ENCODE measurements at places on chromosomes 6 and 20.

DNA sequence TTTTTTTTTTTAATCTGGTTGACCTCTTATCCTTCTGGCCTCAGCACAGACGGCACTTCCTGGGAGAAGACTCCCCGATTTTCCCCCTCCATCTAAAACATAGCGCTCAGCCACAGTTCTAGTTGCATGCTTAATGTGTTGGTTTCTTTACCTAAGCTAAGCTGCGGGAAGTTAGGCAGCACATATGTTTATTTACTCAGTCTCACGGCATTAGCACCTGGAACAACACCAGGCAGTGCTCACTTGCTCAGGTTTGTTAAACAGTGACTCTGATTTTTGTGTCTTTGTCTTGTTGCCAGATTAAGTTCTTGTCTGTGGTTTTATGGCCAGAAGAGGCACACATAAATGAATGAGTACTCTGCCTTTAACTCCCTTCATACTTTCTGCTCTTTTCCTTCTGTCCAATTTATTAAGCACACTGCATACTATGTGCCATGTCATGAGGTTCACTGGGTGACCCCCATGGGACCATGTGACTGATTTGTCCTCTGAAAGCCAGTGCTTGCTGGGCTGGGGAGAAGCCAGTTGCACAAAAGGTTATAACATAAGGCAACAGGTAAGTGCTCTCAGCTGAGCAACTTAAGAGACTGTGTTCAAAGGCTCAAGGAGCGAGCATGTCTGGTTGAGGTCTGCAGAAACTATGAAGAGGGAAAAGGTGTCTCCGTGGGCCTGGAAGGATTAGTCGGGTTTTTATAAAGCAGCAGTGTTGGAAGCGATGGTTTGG lies 93.6 kb downstream of the RPP40 start:
- DNase-seq = no peak

DNA sequence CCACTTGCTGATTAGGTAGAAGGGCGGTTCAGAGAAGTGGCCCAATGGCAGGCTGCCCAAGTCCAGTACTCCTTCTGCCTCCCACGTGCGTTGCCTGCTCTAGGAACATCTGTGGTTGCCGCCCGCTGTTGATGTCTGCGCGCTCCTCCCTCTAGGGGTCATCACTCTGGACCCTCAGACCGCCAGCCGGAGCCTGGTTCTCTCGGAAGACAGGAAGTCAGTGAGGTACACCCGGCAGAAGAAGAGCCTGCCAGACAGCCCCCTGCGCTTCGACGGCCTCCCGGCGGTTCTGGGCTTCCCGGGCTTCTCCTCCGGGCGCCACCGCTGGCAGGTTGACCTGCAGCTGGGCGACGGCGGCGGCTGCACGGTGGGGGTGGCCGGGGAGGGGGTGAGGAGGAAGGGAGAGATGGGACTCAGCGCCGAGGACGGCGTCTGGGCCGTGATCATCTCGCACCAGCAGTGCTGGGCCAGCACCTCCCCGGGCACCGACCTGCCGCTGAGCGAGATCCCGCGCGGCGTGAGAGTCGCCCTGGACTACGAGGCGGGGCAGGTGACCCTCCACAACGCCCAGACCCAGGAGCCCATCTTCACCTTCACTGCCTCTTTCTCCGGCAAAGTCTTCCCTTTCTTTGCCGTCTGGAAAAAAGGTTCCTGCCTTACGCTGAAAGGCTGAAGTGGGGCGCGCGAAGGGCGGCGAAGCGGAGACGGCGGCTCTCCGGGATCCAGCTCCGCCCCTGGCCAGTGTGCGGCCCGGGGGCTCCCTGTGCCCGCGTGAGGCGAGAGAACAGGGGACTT lies 8.5 kb downstream of the TRIM15 start:
- no peak for DNase-seq

DNA sequence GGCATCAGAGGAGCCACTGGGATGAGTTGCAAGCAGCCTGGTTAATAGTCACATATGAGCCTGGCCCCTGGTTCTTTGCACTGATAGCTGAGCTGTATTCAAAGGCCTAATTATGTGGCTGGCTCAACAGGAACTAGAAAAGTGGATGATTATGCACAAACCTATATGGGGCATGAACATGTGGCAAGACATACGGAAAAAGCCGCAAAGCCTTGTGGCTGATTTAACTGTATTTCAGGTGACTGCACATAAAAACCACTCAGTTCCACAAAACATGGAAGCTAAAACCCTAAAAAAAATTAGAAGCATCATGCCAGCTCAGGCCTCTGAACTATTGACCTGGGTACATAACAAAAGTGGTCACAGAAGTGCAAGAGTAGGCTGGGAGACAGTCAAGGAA lies 13.0 kb upstream of the MUC22 start:
- no peak for DNase-seq

DNA sequence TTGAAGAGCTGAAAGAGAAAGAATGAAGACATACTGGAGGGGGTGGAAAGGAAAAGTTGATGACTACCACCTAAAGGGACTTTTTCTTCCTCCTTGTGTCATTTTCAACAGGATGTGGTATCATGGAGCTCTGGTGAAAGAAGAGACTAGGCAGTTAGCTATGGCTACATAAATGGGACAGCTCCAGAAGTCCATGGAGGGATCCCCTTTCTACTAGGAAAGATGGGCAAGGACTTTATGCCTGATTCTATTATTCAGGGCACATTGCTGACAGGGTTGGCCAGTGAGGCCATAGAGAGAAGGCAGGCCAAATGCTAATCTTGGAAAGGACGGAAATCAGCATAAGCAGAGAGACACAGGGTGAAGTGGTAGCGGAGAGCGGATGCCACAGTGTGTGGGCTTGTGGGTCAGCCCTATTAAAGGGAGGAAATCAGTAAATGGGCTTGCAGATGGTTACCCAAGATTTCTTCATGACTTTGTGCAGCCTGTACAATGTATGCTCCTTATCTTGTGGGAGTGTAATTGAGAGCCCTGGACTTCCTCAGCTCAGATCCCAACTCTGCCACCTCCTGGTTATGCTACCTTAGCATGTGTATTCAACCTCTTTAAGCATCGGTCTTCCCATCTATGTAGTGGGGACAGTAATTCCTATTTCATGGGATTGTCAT lies 77.4 kb upstream of the TMEM170B start:
- DNase-seq = peak; percentile 25

- DNase-seq = no peak
These were observed 18.5 kb downstream of the CHMP4B start for GRCh38 chr20:33829636-33830035.

DNA sequence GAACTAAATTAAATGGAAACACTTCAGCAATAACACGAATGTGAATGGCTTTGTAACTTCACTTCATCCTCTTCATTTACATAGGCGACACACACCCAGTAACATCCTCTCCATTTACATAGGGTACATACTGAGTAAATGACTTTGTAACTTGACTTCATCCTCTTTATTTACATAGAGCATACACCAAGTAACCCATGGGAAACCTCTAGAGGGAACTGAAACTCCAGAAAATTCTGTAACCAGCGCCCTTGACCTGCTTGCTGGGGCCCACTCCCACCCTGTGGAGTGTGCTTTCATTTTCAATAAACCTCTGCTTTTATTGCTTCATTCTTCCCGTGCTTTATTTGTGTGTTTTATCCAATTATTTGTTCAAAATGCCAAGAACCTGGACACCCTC lies 81.6 kb upstream of the OPRM1 start:
- no peak for DNase-seq

DNA sequence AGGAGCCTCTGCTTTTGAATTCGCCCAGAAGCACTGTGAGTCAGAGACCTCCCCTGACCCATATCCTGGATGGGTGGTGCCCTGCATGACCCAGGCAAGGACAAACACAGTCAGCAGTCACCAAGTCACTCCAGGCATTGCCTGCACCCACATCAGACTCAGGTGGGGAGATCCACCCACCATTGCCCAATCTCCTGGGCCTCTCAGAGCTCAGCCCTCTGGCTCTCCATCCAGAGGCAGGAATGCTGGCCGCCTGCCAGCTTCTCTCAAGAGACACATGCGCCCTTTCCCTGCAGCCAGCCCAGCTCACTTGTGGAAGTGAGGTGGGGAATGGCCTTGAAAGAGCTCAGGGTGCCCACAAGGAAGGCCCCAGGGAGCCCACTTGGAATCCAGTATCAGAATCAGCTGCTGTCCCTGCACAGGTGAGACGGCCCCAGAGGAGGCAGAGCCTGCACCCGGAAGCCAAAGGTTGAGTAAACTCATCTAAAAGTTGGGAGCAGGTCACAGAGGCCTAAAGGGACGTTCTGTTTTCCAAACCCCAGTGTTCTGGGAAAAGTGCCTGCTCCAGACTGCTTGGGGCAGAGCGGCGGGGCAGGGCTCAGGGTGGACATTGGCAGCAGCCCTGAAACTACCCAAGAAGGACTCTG lies 129.8 kb downstream of the PREX1 start:
- DNase-seq = peak; percentile 84

All from cardiac fibroblast (primary cell).